ENCODE measurements at places on chromosomes 7 and 10. TPM values are rescaled to one million over a fixed set of nuclear protein-coding genes. Genes with fewer than 3 reads are reported as not detected.

DNA sequence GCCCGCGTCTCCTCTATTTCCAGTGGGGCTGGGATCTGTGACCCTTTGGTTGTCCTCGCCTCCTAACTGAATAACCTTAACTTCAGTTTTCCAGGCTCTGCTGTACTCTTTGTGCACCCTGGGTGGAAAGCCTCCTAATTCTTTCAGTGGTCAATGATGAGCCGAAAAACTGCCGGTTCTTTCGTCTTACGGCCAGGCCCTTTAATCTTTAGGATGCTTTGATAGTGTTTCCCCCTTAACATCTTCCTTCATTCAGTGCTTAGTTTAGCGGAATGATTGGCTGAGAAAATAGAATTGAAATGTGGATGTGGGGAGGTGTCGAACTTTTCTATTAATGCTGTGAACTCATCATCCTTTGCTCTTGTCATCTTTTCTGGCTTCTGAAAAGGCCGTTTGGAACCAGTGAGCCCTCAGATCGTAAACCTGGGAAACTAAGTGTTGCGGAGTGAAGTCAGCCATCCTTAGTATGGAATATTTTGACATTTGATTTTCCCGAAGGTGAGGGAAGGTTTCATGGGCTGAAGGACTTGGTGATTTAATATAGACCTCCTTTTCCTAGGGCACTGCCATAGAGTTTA lies 847 bp downstream of the GARS1 start:
- no peak for DNase-seq

- DNase-seq: no peak
Measured at GRCh38 chr7:134954197-134955082, 31.9 kb upstream of the AGBL3 start.

DNA sequence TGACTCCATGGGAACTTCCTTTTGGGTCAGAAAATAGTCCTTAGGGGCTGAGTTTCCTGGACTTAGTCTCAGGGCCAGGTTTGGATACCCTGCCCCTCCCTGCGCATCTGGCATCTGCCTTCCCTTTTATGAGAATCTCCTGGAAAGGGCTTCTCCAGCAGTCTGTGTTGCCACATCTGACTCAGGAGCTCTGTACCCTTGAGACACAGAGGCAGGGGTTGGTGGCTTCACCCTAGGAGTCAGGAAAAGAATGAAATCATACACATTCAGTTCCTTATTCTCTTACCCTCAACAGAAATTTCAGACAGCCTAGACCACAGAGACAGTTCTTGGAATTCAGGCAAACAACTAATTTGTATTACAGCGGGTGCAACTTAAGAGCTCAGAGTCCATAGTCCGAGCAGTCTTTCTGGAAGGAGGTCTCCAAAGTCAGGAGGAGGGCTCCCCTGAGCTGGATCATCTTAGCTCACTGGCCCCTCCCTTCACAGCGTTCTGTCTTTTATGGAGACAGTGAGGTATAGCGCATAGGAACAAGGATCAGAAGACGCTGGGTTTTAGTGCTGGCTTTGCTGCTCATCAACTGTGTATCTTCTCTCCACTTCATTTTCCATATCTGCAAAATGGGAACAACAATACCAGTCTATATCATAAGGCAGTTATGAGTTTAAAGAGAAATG lies 3.0 kb upstream of the PLAU start:
- no peak for DNase-seq

DNA sequence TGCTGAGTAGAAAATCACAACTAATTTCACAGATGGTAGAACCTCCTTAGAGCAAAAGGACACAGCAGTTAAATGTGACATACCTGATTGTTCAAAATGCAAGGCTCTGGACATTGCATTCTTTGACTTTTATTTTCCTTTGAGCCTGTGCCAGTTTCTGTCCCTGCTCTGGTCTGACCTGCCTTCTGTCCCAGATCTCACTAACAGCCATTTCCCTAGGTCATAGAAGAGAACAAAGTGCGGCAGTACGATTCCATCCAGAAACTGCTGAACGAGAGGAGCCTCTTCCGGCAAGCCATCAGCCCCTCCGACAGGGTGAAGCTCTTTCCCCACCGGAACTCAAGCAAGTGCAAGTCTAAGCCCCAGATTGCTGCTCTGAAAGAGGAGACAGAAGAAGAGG lies 186.9 kb downstream of the CFTR start:
- DNase-seq: no peak

- DNase-seq: no peak
Measured at GRCh38 chr7:113199841-113200240, 81.5 kb upstream of the SMIM30 start.

DNA sequence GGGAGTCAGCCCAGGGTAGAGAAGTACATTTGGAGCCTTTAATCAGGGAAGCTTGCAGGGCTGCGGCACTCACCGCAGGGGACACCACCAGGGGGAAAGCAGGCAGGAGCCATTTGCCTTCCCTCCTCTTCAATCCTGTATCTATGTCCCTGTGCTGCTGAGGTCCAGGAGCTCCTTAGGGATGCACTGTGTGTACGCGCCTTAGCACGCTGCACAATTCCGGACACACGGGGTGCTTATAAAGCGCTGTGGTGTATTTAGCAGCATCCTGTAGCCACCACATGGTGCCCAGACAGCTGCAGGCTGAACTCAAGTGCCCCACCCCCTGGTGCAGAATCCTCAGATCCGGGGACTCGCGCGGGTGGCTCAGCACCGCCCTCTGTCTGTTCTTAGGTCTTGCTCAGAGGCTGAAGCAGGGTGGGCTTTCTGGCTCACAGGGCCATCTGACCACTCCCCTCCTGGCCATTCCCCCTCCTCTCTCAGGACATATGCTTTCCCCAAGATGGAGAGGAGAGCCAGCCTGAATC lies 421.4 kb downstream of the SDK1 start:
- peak; percentile 93 for DNase-seq

DNA sequence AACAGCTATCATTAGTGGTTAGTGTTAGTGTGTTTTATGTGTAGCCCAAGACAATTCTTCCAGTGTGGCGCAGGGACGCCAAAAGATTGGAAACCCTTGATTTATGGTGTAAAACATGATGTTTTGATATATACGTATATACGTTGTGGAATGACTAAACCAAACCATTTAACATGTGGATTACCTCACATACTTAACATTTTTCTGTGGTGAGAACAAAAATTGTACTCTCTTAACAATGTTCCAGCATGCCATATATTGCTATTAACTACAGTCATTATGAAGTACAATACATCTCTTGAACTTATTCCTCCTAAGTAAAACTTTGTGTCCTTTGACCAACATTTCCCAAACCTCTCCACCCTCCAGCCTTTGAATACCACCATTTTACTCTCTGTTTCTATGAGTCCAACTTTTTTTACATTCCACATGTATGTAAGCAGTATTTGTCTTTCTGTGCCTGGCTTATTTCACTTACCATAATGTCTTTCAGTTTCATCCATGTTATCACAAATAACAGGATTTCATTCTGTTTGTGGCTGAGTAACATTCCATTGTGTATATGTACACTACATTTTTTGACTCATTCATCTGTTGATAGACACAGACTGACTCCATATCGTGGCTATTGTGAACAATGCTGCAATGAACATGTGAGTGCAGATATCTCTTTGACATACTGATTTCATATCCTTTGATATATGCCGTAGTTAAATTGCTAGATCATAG lies 42.2 kb upstream of the MAGI2 start:
- DNase-seq: no peak

DNA sequence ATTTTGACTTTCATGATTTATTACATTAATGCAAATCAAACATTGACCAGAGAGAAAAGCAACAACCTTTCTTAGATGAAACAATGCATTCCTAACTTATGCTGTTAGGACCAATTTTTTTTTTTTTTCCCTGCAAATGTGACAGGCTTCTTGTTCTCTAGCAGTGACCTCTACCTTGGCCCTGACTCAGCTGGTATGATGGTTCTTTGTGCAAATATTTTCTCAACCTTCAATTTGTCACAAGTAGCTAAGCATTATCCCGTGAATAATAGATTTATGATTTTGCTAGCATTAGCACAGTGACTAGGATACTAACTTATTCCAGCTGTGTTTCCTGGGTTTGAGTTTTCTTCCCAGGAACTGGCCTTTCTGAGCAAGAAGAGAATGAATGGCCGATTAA lies 64.9 kb downstream of the PPP1R9A start:
- DNase-seq: no peak

DNA sequence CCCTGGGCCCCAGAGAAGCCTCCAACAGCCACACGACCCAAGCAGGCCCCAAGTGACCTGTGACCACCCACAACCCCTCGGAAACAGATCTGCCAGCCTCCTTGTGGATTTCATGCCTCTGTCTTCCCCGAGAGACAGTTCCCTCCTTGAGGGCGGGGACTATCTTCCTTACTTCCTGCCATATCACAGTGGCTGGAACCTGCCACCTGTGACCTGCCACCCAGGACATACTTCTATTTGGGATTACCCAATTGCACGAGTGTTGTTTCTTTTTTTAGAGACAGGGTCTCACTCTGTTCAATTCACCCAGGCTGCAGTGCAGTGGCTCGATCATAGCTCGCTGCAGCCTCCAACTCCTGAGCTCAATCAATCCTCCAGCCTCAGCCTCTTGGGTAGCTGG lies 25.9 kb downstream of the TNRC18 start:
- no peak for DNase-seq

GRCh38 chr10:17216217-17216900 lies 11.7 kb upstream of the VIM start:
- DNase-seq: peak; percentile 52

GRCh38 chr10:69160809-69161241 lies 19.2 kb upstream of the SUPV3L1 start:
- no peak for DNase-seq

DNA sequence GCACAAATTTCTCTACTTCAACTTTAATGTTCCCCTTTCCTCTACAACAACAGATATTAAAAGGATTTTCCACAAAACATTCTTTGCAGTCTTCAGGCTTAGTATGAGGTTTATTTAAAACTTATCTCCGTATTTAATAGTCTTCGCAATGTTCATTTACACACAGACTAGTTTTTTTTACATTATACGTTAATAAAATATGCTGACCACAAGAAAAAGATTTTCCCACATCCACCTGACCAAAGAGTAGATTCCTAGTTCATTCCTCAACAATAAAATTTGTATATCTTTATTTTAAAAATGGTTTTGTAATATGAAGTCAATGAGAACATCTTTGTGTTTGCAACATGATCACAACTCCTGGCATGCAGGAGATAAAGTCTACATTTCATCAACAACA lies 42.4 kb downstream of the POT1 start:
- DNase-seq: no peak

DNA sequence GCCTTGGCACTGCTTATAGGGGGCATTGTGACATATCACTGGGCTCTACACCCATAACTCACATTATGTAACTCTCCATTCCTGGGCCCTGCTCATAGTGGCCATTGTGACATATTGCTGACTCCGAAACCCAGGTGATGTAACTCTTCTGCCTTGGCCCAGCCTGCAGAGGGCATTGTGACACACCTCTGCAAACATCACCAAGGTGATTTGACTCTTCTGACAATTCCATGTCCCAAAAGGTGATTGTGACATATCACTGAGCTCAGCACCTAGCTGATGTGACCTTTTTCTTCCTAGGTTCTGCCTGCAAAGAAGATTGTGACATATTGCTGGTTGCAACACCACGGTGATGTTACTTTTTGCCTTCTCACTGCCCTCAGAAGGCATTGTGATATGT lies 36.5 kb upstream of the ZNF680 start:
- no peak for DNase-seq

GRCh38 chr10:77497748-77498147 lies 139.9 kb downstream of the KCNMA1 start:
- no peak for DNase-seq

- no peak for DNase-seq
Measured at GRCh38 chr10:13019280-13019679, 17.8 kb upstream of the CCDC3 start.

DNA sequence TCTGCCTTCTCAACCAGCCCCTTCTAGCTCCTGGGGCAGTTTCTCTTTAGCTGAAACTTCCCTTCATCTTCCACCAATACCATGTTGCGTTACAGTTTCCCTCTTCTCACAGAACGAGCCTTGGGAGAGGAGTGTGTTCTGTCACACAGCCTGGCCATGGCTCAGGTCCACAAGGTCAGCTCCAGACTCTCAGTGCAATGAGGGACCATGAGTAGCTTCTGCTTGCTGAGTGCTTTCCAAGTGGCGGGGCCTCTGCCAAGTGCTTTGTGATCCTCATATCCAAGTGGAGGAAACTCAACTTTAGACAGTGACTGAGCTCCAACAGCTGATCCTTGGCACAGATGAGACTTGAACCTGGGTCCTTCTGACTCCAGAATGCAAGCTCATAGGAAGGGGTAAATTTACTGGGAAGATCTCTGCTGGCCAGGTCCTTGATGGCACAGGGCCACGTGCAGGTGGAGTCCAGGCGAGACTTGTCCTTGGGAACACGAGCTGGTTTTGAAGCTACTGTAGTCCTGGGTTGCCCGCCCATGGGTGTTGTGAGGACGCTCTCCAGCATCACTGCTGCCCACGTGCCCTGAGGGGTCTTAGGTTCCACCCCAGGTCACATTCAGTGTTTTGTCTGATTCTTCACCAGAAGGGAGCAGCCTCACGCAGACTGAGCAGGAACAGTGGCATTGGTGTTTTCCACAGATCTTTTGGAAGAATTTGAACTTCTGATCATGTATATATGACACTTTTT lies 238.0 kb downstream of the EBF3 start:
- no peak for DNase-seq

The MINPP1 gene
- total RNA-seq: 30.3 TPM

The STEAP2 gene
- total RNA-seq: 6.7 TPM

The GPC2 gene
- total RNA-seq: 45.2 TPM

The FEZF1 gene
- total RNA-seq: 41.5 TPM

The OR13A1 gene
- total RNA-seq: 0.15 TPM

The MRLN gene
- not detected for total RNA-seq

The NUDT13 gene
- total RNA-seq: 1.6 TPM

The TMEM196 gene
- total RNA-seq: not detected

The GDF2 gene
- not detected for total RNA-seq
